ENCODE measurements at places on chromosomes 1 and 21.
A peak's percentile ranks its signal among the peaks of the same experiment; 100 is the strongest.

- DNase-seq = no peak
These were observed 364 bp upstream of the BCAR3 start for GRCh38 chr1:93681989-93682412.

- no peak for DNase-seq
These were observed 34.4 kb downstream of the KCNN3 start for GRCh38 chr1:154835531-154836324.

- DNase-seq = no peak
These were observed 93.0 kb downstream of the ATP1A1 start for GRCh38 chr1:116465845-116466685.

DNA sequence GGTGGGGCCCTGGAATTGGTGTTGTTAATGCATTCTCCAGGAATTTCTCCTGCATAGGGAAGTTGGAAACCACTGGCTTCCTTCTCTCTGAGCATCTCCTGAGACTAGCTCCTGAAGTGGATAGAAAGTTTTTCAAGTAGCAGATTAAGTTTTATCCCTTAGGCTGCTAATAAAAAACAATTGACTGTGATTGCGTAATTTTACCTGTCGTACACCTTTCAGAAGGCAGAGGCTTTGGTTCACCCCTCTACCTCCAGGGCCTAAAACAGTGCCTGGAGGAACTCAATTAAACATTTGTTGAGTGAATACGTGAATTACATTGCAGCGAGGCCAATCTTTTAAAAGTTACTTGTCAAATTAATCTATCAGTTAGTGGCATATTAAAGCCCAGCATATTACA is 3.4 kb downstream of the ITSN1 start:
- DNase-seq = no peak

DNA sequence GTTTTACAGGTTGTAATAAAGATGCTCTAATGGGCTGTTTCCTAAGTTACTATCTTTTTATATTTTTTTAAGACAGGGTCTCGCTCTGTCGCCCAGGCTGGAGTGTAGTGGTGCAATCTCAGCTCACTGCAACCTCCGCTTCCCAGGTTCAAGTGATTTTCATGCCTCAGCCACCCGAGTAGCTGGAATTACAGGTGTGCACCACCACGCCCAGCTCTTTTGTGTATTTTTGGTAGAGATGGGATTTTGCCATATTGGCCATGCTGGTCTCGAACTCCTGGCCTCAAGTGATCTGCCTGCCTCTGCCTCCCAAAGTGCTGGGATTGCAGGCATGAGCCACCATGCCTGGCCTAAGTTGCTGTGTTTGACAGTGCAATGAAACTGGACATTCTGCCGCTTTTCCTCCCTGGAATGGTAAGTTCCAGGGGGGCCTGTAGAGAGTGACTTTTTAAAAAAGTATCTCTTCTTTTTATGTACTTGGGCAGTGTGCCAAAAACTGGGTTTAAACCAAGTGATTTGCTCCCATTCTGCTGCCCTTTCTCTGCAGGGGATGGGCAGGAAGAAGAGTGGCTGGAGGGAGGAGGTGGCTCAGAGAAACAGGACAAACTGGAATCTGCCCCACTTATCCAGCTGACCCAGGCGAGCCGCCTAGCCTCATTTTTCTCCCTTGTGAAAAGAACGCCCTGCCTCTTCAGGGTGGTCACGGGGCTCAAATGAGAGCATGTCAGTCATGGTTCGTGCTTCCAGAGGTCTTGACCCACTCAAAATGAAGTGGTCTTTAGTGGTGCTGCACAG is 2.3 kb downstream of the SLC37A1 start:
- no peak for DNase-seq

- no peak for DNase-seq
These were observed 61.4 kb downstream of the GORAB start for GRCh38 chr1:170593173-170594011.

- no peak for DNase-seq
These were observed 5.0 kb upstream of the RNF11 start for GRCh38 chr1:51231120-51231519.

GRCh38 chr1:18917071-18917799 is 14.9 kb upstream of the ALDH4A1 start:
- no peak for DNase-seq

- no peak for DNase-seq
These were observed 21.2 kb upstream of the FAM131C start for GRCh38 chr1:16094453-16095158.

DNA sequence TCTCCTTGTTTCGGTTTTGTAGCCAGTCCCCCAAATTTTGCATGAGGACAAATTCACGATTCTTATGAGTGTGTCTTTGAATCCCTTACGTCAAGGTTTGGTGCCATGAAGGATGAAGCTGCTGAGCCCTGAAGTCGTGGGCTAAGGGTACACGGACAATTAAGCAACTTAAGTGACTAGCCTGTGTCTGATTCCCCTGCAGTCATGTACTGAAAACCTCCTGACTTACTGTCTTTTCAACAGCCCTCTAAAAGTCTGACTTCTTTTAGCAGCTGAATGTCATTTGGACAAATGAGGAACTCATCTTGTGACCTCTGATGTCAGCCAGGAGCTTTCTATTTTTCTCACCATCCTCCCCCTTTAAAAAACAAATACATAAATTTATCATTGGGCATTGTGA is 27.1 kb upstream of the C1orf105 start:
- DNase-seq = no peak

DNA sequence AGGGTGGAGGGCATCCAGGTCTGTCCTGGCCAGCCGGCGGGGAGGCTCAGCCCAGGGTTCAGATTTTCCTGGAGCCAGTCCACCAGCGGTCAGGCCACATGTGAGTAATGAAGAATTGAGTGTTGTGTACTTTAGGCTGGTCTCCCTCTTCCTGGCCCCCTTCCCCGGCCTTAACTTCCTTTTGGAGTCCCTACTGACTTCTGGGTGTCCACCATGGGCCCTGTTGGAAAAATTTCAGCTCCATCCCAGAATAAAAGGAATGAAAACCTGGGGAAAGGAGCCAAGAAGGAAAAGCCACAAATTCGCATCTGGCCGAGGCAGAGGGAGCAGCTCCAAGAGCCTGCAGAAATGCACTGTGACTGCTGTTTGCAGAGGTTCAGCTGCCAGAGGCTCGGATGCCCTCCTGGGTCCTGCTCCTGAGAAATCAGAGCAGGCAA is 35.5 kb upstream of the HHAT start:
- DNase-seq = no peak

DNA sequence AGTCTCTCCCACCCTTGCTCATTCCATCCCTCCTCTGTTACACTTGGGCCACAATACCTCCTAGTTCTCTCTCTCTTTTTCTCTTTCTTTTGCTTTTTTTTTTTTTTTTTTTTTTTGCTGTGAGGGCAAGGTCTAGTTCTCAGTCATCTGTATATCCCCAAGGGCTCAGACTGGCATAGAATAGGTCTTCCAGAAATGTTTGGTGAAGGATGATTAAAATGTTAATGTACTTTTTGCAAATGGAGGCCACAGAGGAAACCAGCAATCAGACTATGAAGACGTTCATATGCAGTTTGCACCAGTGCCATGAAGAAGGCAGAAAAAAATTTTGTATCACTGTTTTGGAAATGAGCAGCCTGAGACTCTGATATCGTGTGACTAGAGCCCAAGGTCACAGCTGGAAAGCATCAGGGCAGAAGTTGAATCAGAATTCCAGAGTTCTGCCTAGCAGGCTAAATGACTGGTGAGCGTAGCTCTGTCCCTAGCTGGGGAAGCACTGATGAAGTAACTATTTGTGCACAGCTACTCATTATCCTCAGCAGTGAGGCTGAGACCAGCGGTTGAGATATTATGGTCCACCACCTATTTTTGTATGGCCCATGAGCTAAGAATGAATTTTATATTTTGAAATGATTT is 186.5 kb downstream of the TGFBR3 start:
- peak; percentile 42 for DNase-seq

- DNase-seq = no peak
These were observed 45.5 kb downstream of the GIPC2 start for GRCh38 chr1:78091215-78091813.

GRCh38 chr21:46402421-46402820 is 56.3 kb upstream of the DIP2A start:
- DNase-seq = no peak

DNA sequence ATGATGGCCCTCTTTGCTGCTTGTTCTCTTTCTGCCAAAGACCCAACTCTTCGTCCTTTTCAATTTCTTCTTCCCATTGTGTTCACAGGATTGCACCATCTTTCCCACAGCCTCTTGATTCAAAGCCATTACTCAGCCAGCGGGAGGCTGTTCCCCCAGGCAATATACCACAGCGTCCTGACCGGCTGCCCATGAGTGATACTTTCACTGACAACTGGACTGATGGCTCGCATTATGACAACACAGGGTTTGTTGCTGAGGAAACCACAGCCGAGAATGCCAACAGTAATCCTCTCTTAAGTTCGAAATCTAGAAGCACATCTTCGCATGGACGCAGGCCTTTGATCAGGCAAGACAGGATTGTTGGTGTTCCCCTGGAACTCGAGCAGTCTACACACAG is 167.4 kb downstream of the LRRC40 start:
- no peak for DNase-seq

GRCh38 chr1:3603571-3604467 is 7.5 kb downstream of the MEGF6 start:
- no peak for DNase-seq

DNA sequence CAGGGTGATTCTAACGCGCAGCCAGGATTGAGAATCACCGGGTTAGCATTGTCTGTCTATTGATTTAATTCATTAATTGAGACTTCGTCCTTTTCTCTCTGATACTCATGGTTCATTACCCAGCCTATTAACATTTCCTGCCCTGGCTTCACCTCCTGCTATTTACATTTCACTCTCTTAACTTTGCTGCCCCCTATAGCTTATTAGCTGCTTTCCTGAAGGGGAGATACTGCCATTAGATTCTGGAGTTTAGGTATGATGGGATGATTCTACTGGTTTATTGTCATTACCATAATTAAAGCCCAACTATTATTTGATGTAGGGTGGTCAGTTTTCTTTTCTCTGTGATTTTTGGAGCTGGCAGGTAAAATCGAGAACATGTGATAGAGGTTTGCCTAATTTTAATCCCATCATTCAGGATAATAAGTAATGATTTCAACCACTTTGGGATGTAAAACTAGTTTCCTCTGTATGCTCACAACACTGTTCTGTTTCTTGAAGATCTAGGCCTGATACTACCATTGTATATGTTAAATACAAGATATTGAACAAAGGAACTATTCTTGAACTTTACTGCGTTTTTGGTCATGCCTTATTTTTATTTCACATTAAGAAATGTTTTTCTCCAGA is 6.4 kb downstream of the PPP2R5A start:
- no peak for DNase-seq

- no peak for DNase-seq
These were observed 72.8 kb upstream of the KRTAP19-8 start for GRCh38 chr21:31111093-31111492.

DNA sequence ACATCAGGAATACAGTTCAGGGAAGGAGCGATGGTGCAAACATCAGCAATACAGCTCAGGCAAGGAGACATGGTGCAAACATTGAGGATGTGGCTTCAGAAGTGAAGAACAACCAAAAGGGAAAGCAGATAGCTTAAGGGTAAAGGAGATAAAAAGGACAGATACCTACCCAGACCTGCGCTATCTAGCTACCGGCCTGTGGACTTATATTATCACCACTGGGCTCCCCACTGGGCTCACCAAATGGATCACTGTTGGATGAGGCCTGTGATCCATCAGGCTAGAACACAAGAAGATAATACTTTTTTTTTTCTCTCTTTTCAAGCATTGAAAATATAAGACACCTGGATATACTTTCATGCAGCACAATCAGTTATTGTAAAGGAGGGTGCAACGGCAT is 44.7 kb upstream of the C8B start:
- no peak for DNase-seq

GRCh38 chr1:32111789-32112188 is 3.9 kb downstream of the KPNA6 start:
- no peak for DNase-seq

DNA sequence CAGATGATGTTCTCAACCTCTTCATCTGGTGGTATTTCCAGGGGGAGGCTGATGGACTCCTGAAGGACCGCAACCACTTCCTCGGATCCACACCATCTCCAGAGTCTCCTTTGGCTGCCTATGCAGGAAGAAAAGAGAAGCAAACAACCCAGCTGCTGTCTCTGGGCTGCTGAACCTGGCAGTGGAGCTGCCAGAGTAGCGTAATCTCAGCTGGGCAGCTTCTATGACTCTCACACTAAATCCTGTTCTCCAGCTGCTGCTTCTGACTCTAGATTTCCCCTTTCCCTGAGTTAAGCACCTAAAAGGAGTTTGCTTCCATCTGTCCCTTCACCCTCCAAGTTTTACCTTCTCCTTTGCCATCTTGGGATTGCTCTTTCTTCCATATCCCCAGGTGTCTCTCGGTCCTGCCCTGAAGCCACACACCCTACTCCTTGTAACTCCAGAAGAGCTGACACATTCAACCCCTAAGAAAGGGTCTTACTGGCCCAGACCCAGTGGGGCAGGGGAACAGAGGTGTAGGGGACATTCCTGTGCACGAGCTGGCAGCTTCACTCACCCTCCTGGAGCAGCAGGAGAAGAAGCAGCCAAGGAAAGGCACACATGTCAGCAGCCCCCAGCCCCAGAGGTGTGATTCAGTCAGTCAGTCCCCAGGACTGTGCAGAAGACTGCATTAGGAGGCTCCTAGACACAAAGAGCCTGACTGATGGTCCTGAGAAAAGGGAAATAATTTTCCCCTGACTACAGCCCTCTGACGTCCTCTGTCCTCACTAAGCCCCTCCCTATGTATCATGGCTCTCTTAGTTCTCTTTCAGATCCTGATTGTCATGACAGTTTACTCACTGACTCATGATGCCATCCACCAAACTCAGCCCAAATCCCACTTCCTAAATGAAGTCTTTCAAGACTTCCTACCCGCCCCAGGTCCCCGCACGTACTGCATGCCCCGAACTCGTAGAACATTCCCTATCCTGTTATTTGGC is at the start of gene SLAMF9:
Gene SLAMF9, minus strand, starts transcription at position 702 of the 980 bp plus-strand sequence. Its CDS starts 100 bp downstream, at position 602.
- DNase-seq = no peak

All from HS-27A (cell line).